ENCODE measurements at places on chromosomes 12 and 14.

DNA sequence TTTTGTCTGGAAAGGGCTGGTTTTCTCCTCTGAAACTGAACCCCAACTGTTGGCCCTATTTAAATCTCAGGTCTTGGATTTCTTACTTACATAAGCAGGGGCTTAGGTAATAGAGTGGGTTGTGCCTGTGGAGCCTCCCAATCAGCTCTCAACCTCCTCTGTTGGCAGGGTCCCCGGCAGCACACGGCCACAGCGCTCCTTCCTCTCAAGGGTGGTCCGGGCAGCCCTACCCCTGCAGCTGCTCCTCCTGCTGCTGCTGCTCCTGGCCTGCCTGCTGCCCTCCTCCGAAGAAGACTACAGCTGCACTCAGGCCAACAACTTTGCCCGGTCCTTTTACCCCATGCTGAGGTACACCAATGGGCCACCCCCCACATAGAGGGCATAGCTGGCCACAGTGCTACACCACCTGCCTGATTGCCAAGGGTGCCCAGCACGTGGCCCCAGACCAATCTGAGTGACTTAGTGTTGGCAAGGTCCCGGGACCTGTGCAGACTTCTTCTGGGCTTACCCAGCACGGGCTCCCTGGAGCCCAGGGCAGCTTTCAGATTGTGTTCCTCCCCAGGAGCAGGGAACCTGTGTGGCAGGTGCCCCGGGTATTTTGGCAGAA lies 68.9 kb downstream of the ESR2 start:
- no peak for DNase-seq

GRCh38 chr12:78128211-78128610 lies 297.5 kb downstream of the NAV3 start:
- DNase-seq = no peak

GRCh38 chr12:14601692-14602478 lies 34.2 kb upstream of the PLBD1 start:
- no peak for DNase-seq

- DNase-seq = no peak
Measured at GRCh38 chr14:97707603-97708002, 910.4 kb downstream of the VRK1 start.

- no peak for DNase-seq
Measured at GRCh38 chr12:43291516-43291915, 260.5 kb downstream of the ADAMTS20 start.

GRCh38 chr14:54776361-54777001 lies 126.1 kb downstream of the GCH1 start:
- DNase-seq = no peak

GRCh38 chr12:82412246-82412645 lies 53.9 kb downstream of the METTL25 start:
- no peak for DNase-seq

GRCh38 chr14:61051051-61051450 lies 70.0 kb downstream of the SLC38A6 start:
- no peak for DNase-seq

GRCh38 chr14:24312736-24313507 lies 1.6 kb downstream of the LTB4R start:
- no peak for DNase-seq

- no peak for DNase-seq
Measured at GRCh38 chr12:111412007-111412829, 6.5 kb downstream of the SH2B3 start.

GRCh38 chr12:91482231-91482630 lies 299.6 kb upstream of the DCN start:
- DNase-seq = no peak

- no peak for DNase-seq
Measured at GRCh38 chr12:93081810-93082165, 152.7 kb upstream of the EEA1 start.

- DNase-seq = no peak
Measured at GRCh38 chr14:101060171-101060601, 156.7 kb upstream of the RTL1 start.

DNA sequence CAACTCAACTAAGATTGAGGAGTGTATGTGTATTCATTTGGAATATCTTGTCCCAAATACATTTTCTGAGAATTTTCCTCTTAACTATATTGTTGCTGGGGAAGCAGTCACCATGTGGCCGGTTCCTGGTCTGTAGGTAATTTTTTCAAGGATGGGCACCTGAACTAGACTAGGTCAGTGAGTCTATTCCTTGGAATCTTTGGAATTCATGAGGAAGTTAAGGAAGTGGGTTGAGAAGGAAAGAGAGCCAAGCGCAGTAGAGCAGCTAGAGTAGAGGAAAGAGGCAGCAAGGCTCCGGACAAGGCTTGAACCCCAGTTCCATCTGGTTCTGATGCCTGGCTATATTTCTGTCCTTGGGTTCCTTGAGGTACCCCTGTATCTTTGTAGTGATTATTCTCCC lies 183.7 kb downstream of the DACT1 start:
- no peak for DNase-seq
